ENCODE measurements at places on chromosomes 7 and 10. TPM values are rescaled to one million over a fixed set of nuclear protein-coding genes. Genes with fewer than 3 reads are reported as not detected.

IGF2BP3 gene
- 0.66 TPM for total RNA-seq

ANKRD61 gene
- total RNA-seq: not detected

LIPM gene
- total RNA-seq: not detected

GIMAP6 gene
- total RNA-seq: 20.5 TPM
